Pancreas (tissue), 10 donors: ENCODE measurements at places on chromosomes 16 and 17. TPM values are rescaled to one million over a fixed set of nuclear protein-coding genes. Genes with fewer than 3 reads are reported as not detected.

DNA sequence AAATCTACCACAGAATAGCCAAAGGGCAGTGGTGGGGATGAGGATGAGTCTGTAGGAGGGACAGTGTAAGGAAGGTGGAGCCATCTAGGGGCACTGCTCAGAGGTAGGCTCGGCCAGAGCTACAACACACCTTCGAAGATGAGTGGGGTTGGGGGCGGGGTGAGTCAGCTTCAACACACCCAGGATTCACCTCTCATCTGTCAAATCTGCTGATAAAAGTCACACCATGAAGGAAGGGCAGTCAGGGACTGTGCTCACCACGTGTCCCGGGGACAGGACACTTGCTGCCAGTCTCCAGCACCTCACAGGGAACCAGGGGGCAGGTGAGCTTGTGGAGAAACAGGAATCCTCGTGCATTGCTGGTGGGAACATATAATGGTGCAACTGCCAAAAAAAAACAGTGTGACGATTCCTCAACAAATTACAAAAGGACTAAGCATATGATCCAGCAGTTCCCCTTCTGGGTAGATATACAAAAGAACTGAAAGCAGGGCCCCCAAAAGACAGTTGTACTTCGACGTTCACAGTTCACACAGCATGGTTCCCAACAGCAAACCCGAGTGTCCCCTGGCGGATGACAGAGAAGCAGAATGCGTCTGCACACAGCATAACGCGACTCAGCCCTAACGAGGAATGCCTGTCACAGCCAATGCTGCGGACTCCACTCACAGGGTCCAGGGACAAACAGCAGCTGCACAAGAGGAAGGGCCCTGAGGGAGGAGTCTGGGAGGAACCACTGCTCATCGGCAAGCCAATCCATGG is 133.1 kb downstream of the ANKRD11 start:
- no peak overlapping the region for H3K27ac ChIP-seq
- no peaks in the 10 kb centered on the region for H3K36me3 ChIP-seq
- H3K4me3 ChIP-seq: no peak overlapping the region
- peaks cover 67% of the 10 kb centered on the region for H3K4me1 ChIP-seq

GRCh38 chr17:59151006-59151405 is 4.0 kb downstream of the SKA2 start:
- H3K36me3 ChIP-seq: no peaks in the 10 kb centered on the region
- peaks cover 9% of the 10 kb centered on the region for H3K4me1 ChIP-seq
- H3K27me3 ChIP-seq: no peaks in the 10 kb centered on the region
- H3K4me3 ChIP-seq: no peak overlapping the region

DNA sequence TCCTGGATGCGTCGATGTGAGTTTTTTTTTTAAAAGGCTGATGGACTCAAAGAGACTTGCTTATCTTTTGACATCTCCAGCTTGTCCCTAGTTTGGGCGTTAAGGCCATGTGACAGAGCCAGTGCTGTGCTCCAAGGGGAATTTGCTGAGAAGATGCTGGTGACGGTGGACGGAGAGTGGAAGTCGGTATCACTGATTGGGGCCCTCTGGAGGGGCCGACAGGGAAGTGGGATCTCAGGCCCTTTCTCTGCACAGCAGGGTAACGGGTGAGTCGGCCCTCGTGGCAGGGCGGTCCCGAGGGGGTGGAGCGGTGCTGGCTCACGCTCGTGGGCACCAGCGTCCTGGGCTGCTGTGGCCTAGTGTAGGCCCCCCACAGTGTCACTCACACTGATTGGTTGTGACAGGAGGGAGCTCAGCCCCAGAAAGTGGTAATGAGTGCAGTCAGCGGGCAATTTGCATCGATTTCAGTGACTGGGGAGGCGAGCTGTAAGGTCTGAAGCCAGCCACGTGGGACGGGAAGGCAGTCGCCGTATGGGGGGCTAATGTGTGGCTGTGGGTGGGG is 91.3 kb downstream of the TBC1D16 start:
- no peaks in the 10 kb centered on the region for H3K27me3 ChIP-seq
- no peak overlapping the region for H3K4me3 ChIP-seq
- DNase-seq: no peak
- H3K27ac ChIP-seq: no peak overlapping the region
- H3K36me3 ChIP-seq: no peaks in the 10 kb centered on the region

The PIK3R6 gene
- 0.16 TPM for polyA plus RNA-seq

The CLEC3A gene
- polyA plus RNA-seq: not detected
